ENCODE measurements at places on chromosomes 2 and 18.

DNA sequence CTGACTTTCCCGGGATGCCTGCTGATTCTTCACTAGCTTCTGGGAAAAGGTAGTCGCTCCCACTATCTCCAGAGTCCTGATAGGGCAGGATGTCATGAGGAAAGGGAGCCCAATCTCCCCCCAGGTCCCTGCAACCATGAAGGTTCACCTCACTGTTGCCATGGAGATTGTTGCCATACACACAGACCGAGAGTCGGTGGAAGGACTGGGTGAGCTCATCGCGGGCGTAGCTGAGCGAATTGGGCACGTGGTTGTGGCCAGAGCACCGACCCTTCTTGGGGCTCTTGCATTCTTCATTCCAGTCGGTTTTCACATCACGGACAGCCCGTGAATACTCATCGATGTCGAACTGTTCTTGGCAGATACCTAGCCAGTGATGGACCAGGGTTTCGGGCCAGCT is 97.4 kb downstream of the MEP1B start:
- DNase-seq = no peak

GRCh38 chr18:70288171-70288850 is 534 bp upstream of the SOCS6 start:
- no peak for DNase-seq

GRCh38 chr18:44582456-44582855 is 98.2 kb upstream of the SETBP1 start:
- no peak for DNase-seq

- DNase-seq = no peak
Measured at GRCh38 chr2:86283411-86284030, 53.9 kb downstream of the REEP1 start.

- DNase-seq = no peak
Measured at GRCh38 chr2:140717481-140717880, 1413.3 kb downstream of the LRP1B start.

GRCh38 chr2:6823111-6823510 is 42.6 kb downstream of the CMPK2 start:
- no peak for DNase-seq

GRCh38 chr2:28161466-28161865 is 231.2 kb upstream of the FOSL2 start:
- DNase-seq = no peak

GRCh38 chr2:237500681-237501424 is 13.8 kb downstream of the MLPH start:
- DNase-seq = no peak

GRCh38 chr2:143705108-143705707 is 576.0 kb downstream of the ARHGAP15 start:
- DNase-seq = no peak

- no peak for DNase-seq
Measured at GRCh38 chr18:77119851-77120491, 12.6 kb downstream of the MBP start.

DNA sequence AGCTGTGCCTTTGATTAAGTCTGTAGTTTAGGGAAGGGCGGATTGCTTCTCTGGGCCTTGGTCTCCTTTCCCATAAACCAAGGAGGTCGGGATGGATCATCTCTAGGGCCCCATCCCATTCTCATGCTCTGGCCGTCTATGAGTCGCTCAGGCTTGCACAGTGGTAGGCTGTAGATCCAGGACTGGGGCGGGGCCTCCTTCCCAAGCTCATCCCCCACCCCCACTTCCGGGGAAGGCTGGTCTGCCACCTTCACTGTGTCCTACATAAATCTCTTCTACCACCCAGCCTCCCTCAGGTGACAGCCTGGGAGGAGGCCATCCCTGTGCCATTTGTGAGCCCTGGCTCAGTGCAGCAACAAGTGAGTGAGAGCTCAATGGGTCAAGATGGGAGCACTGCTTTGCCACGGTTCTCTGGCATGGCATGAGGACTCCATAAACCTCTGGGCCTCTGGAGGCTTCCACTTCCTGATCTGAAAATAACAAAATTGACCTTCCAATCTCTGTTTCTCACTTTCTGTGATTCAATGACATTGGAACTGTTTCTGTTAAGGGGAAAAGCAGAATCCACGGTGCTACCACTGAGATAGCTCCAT is 68.5 kb downstream of the SUMO1 start:
- no peak for DNase-seq

GRCh38 chr18:77059294-77059916 is 73.2 kb downstream of the MBP start:
- no peak for DNase-seq

GRCh38 chr2:241798631-241799521 is 10.1 kb upstream of the NEU4 start:
- DNase-seq = no peak

DNA sequence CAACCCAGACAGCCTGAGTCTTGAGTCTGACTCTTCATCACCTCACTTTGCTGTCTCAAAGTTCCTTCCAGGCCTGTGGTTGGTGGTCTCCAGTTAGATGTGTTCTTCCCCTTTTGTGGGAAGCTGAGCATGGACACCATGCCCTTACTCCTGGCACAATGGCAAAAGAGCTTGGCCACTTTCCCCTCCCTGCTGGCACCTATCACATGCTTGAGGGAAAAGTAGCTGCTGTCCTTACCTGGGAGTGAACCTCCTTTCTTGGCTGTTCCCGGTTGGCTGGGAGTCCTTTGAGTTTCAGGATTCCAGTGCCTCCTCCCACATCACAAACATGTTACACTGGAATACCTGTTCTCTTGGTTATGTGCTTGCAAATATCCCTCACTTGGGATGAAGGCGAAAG is 97.8 kb downstream of the GATA6 start:
- DNase-seq = no peak

DNA sequence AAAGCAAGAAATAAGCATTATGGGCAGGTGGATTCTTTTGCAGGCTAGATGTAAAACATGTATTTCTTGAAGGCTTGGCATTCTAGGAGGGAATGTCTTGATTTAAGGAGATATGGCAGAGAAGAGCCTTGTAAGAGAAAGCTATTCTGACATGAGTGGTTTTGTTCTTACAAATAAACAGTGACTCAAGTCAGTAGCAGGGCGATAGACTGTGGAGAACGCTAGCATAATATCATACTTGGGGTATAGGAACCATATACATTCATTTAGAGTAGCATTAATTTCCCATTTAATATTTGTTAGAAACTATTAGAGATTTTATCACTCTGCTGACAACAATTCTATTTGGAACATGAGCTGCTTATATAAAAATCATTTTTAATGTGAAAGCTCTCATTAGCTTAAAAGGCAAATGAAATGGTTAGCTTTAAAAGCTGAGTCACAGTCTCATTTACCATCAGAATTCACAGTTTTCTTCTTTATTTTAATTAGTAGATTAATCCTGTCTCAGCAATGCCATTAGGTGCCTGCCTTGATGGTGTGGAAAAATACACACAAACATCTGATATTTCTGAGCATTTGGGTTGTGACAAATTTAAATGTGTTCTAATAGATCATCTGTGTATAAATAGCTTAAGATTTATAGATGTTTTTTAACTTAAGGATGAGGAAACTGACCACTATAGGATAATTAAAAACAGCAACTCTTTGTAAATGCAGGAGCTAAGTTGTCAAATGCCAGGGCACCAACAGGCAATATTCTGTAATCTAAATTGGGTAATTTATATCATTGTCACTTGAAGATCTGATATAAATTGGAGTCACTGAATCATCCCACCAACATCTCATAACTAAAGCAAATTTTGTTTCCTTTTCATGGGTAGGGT is 276.7 kb downstream of the PLCL1 start:
- no peak for DNase-seq

DNA sequence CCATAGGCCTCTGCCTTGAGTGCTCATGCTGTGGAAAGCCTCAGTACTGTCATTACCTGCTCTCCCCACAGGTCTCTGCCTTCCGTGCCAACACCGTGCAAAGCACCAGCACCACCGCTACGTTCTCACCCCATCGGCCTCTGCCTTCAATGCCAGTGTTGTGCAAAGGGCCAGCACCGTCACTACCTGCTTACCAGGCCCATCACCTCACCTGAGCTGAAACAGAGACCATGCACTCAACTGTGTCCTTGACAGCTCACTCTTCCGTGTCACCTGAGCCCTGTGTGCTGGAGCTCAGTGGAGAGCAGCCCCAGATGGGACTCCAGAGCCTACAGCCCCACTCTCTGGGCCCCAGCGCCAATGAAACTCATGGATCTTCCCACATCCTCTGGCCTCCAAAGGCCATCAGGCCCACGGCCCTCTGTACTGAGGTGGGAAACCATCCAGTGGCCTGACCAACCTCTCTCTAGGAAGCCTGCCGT is 62.7 kb downstream of the ZNF516 start:
- no peak for DNase-seq

- DNase-seq = no peak
Measured at GRCh38 chr2:230920167-230920566, 4.9 kb downstream of the GPR55 start.

DNA sequence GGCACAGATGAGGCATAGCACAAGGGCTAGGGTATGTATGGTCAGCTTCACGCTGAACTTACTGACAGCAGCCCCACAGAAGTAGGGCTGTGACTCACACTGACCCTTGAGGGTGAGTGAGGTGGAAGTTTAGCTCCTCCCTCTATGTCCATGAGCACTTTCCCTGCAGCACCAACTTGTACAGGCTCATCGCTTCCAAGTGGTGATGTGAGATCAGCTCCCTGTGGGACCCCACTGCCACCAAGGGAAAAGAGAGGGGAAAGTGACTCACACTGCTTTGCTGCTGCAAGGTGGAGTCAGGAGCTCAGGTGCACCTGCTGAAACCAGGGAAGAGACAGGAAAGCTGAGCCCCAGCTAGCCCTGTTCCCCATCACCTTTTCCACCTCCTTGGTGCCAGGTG is 91.5 kb downstream of the TEX51 start:
- DNase-seq = no peak

DNA sequence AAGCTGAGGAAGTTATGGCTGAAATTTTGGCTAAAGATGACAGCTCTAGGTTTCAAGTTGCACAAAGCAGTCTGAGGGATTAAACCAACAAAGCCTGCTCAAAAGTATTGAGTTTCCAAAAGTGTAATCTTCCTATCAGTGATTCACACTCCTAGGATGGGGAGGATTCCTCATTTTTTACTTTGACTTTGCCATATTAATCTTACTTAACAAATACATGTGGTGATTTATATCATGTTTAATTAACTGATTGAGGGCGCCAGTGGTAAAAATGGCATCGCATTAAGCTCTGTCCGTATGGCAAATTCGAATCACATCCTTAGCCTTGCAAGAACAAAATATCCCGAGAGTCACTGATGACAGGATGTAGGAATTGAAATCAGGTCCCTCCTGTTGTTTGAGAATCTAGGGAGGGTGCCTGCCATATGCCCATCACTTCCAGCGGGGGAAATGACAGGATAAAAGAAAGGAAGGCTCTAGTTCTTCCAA is 78.1 kb upstream of the ETAA1 start:
- no peak for DNase-seq

DNA sequence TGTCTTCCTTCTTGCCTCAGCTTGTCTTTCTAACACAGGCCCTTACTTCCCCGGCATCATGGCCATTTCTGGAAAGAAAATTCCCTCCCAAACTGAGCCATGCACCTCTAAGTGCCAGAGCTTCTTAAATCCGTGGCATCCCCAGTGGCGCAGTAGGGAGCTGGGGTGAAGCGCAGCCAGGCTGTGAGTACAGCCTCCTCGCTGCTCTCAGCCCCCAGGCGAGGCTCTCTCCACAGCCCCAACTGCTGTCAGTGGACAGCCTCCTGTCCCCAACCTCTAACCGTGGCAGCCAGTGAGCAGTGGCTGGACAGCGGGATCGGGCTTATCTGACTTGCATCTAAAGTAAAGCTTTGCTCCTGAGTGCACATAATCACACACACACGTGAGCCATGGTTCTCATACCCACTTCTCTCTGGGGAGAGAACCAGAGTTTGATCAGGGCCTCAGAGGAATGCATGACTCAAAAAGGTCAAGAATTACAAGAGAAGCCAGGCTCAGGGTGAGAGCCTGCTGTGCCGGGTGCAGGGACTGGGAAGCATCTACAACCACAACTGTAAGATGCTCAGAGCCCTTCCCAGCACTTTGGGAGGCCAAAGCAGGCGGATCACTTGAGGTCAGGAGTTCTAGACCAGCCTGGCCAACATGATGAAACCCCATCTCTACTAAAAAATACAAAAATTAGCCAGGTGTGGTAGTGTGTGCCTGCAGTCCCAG is 50.7 kb downstream of the SFXN5 start:
- DNase-seq = no peak

- DNase-seq = no peak
Measured at GRCh38 chr18:59049721-59050660, 89.7 kb upstream of the SEC11C start.

DNA sequence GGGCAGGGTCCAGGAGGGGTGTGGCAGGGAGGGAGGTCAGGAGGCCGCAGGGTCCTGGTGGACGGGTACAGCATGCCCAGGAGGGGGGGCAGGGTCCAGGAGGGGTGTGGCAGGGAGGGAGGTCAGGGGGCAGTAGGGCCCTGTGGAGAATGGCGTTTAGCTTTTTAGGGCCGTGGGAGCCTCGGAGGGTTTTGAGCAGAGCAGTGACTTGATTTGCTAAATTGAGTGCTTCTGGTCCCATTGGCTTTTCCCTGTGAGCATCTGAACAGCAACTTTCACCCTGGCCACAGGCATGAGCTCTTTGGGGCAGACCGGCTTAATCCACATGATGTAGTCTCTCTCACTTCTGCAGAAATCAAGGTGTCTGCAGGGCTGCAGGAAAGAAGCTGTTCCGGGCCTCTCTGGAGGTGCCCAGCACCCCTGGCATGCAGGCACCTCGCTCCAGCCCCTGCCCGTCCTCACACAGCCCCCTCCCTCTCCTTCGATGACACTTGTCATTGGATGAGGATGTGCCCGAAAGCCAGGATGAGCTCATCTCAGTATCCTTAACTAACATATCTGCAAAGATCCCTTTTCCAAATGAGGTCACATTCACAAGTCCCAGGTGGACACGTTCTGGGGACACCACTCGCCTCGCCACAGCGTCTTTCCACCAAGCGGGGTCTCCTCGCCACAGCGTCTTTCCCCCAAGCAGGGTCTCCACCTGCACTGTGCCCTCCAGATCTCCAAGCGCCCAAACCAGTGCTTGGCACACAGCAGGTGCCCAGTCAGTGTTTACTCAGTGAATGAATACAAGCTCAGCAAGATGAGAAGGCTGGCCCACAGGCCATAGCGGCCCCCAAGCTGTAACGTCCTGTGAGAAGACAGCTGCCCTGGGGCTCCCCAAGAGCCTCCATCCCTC is 94.0 kb downstream of the NDUFA10 start:
- no peak for DNase-seq

GRCh38 chr2:54271843-54272627 is 16.0 kb upstream of the TSPYL6 start:
- no peak for DNase-seq

GRCh38 chr2:197184959-197185586 is 125.5 kb downstream of the ANKRD44 start:
- DNase-seq = no peak

DNA sequence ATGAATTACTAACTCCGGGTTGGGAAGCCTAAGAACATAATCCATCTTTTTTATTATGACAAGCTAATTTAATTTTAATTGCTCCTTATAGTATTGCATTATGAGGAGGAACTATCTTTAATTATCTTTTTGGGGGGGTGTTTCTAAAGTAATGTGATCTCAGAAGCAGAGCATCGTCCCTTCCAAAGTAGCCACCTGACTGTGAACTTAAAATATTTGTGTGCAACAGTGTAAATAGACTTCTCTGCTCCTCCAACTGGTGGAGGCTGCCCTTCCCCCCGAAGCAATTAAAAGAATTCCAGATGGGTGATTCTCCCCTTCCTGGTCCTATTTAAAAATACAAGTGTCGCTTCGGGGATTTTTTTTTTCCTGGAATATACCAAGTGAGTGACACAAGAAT is 55.7 kb downstream of the TCF7L1 start:
- no peak for DNase-seq

GRCh38 chr2:43294973-43295603 is 68.7 kb upstream of the ZFP36L2 start:
- no peak for DNase-seq

- no peak for DNase-seq
Measured at GRCh38 chr2:152255918-152256317, 79.1 kb upstream of the FMNL2 start.

All from CD4-positive, alpha-beta T cell treated with Interleukin-6 at 100 ng/mL for 8 hours (primary cell).